SJCRH30 (cell line): ENCODE measurements at places on chromosomes 12 and 14.

DNA sequence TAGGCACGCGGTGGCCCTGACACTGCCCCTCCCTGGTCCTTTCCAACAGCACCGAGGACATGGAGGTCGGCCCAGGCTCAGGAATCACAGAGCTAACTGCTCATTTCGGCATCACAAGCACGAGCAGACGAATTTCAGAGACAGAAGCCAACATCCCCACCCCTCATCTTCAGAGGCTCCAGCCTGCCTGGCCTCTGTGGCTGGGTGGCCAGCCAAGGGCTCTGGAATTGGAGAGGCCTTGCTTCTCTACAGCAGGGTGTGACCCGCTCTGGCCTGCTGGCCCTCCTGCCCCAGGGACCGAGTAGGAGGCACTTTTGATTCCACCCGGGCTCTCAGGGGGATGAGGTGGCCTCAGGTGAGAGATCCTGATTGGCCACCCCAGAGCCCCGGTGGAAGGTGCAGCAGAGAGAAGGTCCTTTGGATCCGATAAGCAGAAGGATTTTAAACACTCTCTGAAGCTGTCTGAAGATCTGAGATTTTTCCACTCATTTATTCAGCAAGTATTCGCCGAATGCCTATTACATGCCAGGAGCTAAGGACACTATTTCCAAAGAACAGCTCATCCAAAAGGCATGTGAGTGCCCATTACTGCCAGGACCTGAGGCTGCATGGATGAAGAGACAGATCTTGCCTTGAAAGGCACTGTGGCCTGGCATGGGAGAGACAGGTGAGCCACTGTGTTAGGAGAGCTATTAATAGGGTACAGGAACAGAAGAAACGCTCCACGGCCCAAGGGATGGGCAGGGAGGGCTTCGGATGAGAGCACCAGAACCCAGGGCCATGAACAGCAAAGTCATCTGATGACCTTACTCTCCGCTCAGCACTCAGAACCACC is 10.2 kb downstream of the BAG5 start:
- no peak for DNase-seq

DNA sequence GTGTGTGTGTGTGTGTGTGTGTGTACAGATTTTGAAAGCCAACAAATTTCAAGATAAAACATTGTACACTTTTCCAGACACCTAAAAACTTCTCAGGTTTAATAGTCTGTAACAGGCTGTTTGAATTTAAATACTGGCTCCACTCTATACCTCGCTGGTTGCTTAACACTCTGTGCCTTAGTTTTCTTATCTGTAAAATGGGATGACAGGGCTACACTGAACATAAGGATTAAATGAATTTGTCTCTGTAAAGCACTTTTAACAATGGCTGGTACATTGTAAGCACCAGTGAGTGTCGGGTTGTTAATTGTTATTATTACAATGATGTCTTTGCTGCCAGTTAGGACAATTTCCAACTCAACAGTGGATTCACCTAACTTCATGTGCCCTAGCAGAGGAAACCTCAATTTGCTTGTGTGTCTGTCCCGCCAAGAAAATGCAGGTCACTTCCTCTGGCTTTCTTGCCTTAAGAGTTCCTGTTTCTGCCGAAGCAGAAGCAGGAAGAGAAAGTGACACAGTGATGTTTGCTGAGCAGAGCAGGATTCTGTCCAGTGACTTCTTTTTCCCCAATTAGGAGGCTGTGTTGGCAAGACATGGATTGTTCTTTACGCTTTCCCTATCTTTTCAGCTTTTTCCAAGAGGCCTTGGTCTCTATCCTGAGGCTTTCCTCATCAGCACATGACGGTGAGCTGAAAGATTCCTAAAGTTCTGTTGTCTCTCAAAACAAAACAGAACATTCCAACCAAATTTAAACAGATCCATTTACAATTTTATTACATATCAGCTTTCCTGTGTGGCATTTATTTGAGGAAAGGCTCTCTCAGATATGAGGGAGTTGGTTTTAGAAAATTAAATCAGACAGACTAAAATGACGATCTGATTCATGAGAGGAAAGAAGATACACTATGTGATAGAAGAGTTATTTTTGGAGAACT is 154.1 kb upstream of the ATP2B1 start:
- DNase-seq = no peak

DNA sequence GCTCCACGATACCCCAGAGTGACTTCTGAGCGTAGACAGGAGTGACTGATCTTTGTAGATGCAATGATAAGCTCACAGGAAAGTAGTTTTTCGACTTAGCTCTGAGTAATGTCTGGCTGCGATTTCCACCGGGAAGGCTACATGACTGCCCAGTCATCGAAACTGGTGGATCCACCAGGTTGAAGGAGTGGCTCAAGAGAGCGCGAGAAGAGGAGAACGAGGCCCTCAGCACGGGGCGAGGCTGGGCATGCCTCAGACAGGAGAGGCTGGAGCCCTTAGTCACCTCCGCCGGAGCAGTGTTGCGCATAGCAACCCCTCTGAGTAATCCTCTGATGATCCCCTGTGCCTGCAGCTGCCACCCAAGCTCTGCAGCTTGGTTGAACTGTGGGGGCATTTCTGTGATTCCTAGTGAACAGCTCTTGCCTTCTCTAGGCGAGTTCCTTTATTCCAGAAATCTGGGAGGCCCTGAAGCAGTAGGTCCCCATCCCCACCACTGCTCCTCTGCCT is 25.6 kb downstream of the ELK3 start:
- peak; percentile 93 for DNase-seq

GRCh38 chr12:94762943-94763342 is 112.6 kb upstream of the TMCC3 start:
- DNase-seq = no peak

DNA sequence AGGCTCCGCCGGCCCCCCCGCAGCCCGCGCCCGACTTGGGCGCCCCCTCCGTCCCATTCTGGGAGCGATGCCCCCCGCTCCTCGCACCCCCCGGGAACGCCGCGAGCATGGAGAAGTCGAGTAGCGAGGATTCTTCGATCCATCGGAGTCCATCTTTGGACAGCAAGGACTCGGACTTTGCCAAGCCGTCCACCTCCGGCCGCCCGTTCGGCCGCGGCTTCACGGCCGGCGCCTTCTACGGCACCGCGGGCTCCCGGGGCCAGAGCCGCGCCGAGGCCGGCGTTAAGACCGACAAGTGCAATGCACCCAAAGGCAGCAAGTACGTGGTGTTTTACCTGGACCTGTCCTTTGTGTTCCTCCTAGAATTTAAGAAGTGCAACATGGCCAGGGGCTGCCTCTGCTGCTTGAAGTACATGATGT is 123.6 kb downstream of the TSPAN9 start:
- peak; percentile 34 for DNase-seq

DNA sequence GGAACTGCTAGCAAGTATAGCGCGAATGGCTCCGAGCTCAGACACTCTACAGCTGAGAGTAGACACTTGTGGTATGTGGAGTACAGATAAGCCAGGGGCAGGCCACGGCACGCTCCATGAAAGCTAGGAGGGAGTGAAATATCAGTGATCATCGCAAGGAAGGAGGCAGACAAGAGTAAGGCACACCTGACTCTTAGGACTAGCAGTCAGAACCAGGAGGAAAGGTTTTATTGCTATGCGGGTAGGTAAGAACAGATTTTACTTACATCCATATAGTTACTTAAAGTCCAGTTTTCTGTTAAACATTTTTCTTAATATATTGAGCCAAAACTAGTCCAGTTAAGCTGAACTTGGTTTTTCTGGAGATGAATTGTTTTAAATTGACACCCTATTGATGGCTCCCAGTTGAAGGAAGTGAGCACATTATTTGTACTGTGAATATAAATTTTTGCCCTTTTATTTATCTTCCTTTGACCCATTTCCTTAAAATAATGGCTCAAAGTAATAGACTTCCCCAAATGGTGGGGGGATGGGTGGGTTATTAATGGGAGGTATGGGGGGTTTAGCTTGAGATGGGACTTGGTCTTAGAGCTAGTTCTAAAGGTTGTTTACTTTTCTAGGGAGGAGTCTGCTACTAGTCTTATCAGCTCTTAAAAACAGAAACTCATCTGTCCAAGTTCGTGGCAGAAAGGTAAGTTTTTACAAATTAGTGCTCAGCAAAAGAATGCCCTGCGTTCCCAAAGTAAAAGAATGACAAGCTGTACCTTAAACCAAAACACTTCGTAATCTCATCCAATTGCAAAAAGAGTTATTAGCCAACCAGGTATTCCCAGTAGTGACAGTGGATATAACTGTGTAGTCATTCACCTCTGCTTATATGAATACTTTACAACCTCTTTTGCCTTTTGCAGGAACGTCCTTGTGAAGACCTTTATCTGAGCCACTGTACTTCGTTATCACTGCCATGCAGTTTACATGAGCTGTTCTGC is 5.8 kb downstream of the HNRNPA1 start:
- DNase-seq = no peak

DNA sequence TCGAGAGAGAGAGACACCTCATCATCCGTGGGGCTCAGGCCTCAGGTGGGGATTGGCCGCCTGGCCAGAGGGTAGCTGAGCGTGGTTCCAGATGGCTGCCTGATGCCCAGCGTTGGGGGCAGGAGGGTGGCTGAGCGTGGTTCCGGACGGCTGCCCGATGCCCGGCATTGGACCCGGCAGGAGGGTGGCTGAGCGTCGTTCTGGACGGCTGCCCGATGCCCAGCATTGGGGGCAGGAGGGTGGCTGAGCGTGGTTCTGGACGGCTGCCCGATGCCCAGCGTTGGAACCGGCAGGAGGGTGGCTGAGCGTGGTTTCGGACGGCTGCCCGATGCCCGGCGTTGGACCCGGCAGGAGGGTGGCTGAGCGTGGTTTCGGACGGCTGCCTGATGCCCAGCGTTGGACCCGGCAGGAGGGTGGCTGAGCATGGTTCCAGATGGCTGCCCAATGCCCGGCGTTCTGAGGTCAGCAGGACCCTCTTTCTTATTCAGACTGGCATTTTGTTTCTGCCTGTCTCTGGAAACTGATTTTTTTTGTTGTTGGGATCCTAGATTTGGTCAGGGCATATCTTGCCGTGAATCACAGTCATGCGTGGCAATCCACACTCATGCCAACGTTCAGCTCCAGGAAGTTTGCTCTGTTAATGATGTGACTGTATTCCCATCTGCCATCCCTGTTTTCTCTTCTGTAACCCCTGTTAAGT is 40.7 kb downstream of the GALNT9 start:
- DNase-seq = no peak

DNA sequence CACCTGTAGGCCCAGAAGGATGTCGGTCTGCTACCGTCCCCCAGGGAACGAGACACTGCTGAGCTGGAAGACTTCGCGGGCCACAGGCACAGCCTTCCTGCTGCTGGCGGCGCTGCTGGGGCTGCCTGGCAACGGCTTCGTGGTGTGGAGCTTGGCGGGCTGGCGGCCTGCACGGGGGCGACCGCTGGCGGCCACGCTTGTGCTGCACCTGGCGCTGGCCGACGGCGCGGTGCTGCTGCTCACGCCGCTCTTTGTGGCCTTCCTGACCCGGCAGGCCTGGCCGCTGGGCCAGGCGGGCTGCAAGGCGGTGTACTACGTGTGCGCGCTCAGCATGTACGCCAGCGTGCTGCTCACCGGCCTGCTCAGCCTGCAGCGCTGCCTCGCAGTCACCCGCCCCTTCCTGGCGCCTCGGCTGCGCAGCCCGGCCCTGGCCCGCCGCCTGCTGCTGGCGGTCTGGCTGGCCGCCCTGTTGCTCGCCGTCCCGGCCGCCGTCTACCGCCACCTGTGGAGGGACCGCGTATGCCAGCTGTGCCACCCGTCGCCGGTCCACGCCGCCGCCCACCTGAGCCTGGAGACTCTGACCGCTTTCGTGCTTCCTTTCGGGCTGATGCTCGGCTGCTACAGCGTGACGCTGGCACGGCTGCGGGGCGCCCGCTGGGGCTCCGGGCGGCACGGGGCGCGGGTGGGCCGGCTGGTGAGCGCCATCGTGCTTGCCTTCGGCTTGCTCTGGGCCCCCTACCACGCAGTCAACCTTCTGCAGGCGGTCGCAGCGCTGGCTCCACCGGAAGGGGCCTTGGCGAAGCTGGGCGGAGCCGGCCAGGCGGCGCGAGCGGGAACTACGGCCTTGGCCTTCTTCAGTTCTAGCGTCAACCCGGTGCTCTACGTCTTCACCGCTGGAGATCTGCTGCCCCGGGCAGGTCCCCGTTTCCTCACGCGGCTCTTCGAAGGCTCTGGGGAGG is at the start of gene LTB4R:
TSS of gene LTB4R (plus strand) at position 857 of the 959 bp plus-strand sequence. CDS start 4,150 bp downstream, outside the sequence.
- DNase-seq = no peak
